Stimulated activated CD8-positive, alpha-beta memory T cell treated with anti-CD3 and anti-CD28 coated beads, Interleukin-2, amount 100 ng/mL, for 48 hours (primary cell): ENCODE measurements at places on chromosomes 1 and 21.

GRCh38 chr1:86987446-86987845 lies 73.0 kb downstream of the HS2ST1 start:
- DNase-seq = no peak

GRCh38 chr1:15678578-15678977 lies 5.5 kb upstream of the PLEKHM2 start:
- no peak for DNase-seq

DNA sequence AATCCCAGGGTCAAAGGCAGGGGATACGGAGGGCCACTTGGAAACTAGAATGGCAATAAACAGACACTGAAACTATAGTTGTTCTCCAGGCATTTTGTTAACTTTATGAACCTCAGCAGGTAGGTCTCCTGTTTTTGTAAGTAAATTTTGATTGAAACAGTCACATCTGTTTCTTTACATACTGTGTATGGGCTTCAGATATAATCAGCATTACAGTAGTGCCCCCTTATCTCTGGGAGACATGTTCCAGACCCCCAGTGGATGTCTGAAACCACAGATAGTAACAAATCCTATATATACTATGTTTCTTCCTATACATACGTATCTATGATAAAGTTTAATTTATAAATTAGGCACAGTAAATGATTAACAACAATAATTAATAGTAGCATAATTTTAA lies 11.5 kb downstream of the STIL start:
- no peak for DNase-seq

DNA sequence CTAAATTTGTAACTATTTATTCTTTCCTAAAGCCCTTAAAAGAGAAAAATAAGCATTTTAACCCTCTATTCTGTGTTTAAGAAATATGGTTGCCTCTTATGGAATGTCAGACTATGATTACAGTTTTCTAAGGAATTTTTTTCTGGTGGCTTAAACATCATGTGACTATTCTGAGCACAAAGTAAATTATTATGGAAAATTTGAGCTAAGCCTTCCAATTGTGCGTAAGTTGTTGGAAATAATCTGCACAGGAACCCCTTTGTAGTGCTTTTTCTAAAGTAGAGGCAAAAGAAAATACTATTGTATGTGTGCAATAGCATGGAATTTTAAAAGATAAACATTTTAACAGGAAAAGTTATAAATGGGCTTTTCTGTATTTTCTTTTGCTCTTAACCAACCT lies 254.8 kb downstream of the PBX1 start:
- no peak for DNase-seq

DNA sequence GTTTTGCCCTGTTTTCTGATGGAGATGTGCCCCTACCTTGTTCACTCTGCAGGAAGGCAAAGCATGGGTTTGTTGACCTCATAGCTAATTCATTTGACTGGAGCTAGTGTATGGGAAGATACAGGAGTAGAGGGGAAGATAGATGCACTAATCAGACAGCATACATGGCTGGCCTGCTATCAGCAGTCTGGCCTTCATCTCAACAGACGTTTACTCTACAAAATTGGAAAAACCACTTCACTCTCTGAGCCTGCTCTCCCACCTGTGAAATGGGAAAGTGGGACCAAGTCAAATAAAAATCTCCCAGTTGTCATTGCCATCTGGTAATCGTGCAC lies 235.2 kb upstream of the RAB4A start:
- DNase-seq = no peak

DNA sequence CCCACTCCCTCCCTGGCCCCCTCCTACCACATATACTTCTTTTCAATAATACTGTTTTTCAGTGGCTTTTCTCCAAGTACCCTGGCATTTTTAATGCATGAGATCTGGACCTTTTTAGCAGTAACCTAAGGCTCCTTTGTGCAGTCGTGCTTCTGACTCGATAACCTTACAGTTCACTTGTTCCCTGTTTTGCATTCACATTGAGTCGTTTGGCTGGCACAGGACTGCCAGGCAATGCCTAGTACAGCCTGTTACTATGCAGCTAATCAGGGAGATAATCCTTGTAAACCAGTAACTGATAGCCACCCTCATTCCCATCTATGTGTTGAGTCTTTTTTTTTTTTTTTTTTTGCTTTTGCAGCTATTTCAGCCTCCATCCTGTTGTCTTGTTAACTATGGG lies 3.7 kb downstream of the ATP1B1 start:
- DNase-seq = no peak

DNA sequence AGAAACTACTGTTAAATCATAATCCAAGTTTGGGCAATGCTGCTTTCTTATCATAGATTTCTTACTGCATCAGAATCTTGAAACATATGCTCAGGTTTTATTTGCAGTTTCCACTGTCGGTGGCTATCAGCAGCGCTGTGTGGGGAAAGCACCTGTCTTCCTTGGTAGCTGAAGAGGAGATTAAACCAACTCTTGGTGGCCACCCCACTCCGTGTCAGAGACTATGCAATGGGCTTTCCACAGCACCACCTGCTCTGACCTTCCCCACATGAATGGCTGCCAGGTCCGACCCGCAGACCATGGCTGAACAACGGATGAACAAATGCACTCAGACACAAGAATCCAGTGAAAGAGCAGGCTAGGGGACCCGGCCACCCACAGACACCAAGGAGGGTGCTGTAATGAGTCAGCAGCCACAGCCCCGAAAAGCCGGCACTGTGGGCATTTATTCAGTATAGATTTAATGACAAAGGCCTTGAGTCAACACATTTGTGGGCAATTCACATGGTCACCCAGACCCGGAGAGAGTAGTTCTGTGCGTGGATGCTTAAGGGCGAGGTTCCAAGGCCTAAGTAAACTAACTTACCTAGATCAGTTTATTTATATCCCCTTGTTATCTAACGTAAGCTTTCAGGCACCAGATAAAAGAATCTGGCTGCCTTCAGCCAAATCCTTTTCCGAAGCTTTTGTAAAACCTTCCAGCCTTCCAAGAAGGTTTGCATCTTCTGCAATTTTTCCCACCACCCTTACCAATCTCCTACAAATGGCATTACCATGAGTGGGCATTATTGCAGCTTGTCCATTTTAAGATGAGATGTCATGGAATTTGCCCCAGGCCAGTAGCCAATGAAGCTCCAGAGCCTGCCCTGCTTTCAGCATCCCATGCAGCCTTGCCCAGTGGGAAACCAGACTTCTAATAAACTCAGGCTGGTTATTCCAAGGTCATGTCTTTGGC lies 82.7 kb downstream of the HLCS start:
- no peak for DNase-seq

DNA sequence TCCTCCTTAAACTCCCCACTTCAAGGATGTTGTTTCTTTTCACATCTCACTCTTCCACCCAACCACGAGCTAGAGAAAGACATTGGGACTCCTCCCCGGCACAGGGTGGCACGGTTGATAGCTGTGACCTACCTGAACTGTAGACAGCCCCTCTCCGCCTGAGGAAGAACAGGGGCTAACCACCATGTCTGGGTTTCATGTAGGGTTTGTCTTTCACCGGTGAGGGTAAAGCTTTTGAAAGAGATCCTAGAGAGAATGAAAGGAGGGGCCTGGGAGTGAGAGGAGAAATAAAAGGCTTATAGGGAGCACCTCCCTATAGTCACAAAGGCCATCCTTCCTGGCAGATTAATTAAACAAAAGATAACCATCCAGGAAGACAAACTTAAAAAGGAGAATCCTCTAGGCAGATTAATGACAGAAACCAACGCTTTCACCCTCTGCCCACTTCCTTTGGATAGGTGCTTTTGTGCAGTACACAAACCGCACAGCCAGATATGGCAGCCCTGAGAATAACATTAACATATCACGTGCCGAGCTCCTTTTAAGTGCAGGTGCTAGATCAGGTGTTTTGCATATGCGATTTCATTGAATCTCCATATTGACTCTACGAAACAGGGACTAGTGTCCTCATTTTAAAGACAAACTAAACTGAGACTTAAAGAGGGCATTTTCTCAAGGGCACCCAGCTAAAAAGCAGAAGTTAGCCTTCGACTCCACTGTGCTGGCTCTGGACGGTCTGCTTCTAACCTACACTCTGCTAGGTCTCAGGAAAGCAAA lies 178.1 kb upstream of the RUNX1 start:
- DNase-seq = no peak
